Activated T-cell treated with anti-CD3 and anti-CD28 coated beads for 48 hours (primary cell): ENCODE measurements at places on chromosomes 13 and 19.

DNA sequence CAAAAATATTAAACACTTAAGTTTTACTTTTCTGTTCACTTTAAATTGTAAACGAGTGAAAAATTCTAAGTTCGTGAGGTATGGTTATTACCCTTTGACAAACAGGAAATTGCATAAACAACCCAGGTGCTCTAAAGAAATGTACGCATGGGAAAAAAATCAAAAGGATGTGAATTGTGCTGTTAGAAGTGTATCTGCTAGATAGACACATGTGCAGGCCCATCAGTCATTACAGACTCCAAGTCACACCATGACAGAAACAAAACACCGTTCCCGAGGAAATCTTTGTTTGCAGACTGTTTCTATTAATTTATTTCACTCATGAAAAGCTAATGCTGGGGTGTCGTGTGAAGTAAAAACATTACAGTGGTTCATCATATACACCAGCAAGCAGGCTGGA, 17.0 kb upstream of the DOCK9 start:
- no peak for DNase-seq

- DNase-seq: no peak
These were observed 36.0 kb downstream of the BICRA start for GRCh38 chr19:47644743-47645482.

- no peak for DNase-seq
These were observed 303.6 kb upstream of the DACH1 start for GRCh38 chr13:72170571-72170970.

GRCh38 chr13:75050419-75051046, 431.4 kb downstream of the TBC1D4 start:
- no peak for DNase-seq

DNA sequence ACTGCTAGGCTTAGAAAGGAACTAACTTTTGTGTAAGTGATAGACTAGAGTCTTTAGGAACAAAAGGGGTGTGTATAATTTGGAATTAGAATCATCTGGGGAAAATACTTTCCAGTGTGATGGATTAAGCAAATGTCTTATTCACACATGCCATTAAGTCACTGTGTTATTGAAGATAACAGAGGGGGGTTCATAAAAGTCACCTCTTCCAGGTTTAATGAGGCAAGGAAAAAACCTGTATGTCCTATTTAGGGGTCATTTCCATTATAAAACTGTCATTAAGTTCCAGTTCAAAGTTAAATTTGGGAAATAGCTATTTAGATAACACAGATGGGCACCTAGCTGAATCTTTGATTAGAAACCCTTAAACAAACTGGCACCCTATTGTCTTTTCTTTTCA, 505.0 kb upstream of the GPC6 start:
- DNase-seq: no peak

- no peak for DNase-seq
These were observed 23.7 kb downstream of the TLE2 start for GRCh38 chr19:3005345-3005744.

DNA sequence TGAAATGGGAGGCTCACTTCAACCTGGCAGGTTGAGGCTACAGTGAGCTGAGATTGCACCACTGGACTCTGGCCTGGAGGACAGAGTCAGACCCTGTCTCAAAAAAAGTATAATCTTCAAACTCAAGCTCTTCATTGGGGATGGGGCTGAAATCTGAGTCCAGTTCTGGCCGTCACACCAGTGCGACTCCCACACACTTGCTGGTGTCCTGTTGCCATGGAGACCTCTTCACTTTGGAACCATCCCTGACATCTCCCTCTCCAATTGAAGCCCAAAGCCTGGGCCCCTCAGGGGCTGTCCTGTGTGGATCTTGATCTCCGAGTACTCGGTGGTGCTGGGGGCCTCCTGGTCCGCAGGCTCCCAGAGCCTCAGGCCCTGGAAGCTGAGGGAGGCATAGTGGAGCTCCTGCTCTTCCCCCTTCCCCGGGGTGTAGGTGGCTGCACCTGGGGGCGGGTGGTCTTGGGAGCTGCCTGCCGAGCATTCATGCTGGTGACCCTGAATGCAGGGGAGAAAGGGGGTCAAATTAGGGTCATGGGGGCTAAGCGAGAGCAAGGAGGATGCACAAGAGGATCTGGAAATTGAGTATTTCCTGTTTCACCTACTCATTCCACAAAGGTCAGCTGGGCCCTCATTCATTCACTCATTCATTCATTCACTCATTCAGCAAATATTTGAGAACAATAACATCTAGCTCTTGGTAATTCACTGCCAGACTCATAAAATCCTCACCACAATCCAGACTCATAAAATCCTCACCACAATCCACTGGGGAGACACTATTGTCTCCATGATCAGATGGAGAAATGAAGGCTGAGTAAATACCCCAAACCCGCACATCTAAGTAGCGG, 11.0 kb downstream of the SIGLEC11 start:
- DNase-seq: no peak

DNA sequence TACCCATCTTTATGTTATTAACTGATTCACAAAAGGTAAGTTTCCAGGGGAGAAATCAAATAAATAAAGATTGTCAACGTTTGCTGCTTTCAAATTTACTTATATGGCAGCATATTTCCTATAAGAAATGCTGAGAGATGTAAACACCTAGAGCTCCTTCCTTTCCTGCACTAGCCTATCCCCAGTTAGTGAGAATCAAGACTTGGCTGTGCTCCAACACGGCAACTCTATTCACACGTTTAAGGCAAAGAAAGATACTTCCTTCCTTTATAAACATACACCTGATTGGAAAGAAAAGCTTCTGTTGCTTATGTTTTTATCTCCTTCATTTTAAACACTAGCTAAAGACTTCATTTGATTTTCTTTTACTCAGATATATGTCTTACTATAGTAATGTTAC, 107.0 kb downstream of the PCDH9 start:
- no peak for DNase-seq

DNA sequence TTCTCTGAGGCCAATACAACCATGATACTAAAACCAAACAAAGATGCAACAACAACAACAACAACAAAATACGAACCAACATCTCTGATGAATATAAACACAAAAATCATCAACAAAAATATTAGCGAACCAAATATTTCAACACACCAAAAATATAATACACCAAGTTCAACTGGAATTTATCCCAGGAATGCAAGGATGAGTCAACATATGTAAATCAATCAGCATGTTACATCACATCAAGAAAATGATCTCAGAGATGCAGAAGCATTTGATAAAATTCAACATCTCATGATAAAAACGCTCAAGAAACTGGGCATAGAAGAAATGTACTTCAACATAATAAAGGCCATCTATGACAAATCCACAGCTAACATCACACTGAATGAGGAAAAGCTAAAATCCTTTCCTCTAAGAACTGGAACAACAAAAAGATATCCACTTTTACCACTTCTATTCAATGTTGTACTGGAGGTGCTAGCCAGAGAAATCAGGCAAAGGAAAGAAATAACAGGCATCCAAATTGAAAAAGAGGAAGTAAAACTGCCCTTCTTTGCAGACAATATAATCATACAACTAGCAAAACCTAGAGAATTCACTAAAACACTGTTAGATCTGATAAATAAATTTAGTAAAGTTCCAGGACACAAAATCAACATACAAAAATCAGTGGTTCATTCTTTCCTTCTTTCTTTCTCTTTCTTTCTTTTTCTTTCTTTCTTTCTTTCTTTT, 2448.7 kb upstream of the PCDH20 start:
- DNase-seq: no peak

GRCh38 chr19:947707-948539, 22.1 kb downstream of the ARID3A start:
- DNase-seq: no peak

DNA sequence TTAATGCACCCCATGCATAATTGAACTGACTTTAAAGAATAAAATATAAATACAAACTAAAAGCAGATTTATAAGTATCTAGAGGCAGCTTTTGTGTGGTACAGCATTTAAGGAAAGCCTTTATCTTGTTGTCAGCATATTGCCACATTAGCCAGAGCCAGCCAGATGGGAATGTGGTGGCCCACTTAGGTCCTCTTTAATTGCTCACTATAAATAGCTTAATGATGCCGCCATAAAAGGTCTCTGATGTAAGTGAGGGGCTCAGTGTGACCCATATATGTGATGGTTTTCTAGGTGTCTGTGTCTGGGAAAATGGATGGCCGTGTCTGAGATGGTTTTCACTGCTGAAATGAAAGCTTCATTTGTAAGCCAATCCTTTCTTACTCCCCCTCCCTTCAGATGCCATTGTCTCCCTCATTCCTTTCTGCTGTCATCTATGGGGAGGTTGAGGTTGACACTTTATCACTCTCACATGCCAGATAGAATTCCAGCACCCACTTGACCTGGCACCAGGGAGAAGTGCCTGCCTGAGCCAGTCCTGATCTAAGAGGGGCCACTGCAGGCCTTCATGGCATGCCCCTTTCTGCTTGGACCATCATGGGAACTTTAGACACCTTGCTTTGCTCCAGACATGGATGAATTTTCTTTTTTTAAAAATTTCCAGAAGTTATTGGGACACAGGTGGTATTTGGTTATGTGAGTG, 135.3 kb downstream of the MTUS2 start:
- no peak for DNase-seq

DNA sequence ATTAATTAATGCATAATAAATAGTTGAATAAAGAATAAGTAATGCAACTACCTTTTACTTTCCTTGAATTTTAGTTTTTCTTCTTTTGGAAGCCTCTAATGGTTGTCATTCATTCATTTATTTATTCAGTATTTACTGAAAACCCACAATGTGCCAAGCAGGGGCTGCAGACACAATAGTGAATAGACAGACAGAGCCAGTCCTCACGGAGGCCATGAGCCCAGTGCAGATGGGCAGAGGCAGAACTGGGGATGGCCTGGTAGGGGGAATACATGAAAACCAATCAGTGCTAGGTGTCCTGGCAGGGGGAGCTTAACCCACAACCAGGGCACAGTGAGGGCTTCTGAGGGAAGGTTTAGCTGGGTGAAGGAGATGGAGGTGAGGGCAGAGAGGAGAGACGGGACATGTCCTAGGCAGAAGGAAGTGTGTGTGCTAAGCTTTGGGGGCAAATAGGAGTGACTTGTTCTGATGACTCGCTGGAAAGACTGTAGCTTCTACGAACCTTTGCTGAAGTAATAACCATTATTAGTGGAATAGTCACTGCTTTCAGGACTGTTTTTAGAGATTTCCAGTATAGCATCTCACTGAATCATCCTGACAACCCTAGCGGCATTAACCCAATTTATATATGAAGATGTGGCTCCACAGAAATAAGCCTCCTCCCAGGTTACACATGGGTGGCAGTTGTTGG, 55.9 kb downstream of the ERCC5 start:
- DNase-seq: no peak

DNA sequence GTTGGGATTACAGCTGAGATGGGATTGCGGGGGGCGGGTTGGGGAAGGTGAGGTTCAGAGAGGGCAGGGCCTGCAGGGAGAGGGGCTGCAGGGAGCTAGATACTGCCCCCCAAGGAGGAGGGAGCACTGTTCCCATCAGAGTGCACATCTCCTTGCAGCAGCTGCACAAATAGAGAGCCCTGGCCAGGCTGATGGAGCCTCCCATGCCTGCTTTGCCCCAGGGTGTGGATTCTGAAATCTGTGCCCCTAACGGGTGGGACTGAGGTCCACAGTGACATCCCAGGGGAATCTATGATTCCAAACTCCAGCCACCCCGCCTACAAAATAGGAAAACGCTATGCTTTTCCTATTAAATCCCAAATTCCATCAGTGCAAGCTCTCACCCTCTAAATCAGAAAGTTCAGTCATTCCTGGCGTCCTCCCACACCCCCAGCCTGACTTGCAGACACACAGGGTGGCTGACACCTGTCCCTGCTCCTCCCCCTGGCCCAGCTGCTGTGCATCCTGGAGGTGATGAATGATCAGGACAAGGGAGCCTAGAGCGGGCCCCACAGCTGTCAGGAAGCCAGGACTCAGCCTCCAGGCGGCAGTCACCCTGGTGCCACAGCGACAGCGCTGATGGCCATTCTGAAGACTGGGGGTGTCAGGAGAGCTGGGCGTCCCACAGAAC, 6.3 kb upstream of the CEACAM21 start:
- no peak for DNase-seq

DNA sequence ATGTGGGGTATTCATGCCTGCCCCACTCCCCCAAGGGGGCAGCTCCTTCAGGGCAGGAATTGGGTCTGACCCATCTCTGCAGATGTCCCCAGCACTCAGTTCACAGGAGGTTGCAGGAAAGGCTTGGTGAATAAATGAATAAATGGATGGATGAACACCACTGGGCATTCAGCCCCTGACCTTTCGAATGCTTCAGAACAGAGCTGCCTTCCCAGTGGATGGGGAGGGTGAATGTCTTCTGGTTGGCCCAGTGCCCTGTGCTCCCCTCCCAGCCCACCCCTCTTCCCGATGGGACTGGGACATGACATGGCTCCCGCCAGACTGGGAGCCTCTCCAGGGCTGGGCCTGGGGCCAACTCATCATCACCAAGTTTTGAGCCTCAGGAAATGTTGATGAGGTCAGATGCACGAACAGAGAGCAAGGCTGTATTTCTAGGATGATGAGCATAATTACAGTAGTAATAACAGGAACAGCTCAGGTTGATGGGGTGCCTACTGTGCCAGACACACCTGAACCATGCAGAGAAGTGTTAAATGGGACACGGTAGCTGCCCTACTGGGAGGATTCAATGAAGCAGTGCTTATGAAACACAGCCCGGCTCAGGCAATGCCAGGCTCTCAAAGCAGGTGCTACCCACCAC, 25.7 kb downstream of the VRK3 start:
- no peak for DNase-seq

GRCh38 chr13:90806892-90807291, 540.6 kb upstream of the MIR17HG start:
- DNase-seq: no peak

- no peak for DNase-seq
These were observed 134.9 kb downstream of the GPC5 start for GRCh38 chr13:91533354-91533753.
